ENCODE measurements at places on chromosomes 2 and 18. TPM values are rescaled to one million over a fixed set of nuclear protein-coding genes. Genes with fewer than 3 reads are reported as not detected.

SCYGR4 gene
- not detected for total RNA-seq

PIGN gene
- 48.8 TPM for total RNA-seq

ID2 gene
- total RNA-seq, result 104 TPM

UPP2 gene
- not detected for total RNA-seq

VWA3B gene
- 0.64 TPM for total RNA-seq

EPB41L3 gene
- 37.7 TPM for total RNA-seq

TNS1 gene
- total RNA-seq, result 3.3 TPM

DNA sequence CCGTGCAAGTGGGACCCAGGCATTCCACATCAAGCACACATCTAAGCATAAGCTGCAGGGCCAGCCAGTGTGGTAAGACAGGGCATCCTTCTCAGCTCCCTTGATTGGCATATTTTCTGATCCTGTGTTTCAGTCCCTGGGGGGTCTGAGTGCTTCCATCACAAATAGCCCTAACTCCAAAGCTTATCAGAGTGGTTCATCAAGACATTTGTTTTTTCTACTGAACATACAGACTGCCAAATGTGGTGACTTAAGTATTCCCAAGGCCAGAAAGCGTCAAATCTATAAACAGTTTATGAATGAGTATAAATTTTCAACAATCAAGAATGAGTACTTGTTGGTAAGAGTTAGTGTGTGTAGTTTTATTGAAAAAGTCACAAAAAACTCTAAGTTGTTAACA, 18.8 kb downstream of the SPRED2 start:
- no peak overlapping the region for H3K27ac ChIP-seq
- peaks cover 29% of the 10 kb centered on the region for H3K4me1 ChIP-seq
- H3K36me3 ChIP-seq, result peaks cover 4% of the 10 kb centered on the region
- no peaks in the 10 kb centered on the region for H3K27me3 ChIP-seq
- no peak for DNase-seq
- H3K4me3 ChIP-seq, result no peak overlapping the region

GRCh38 chr2:169038338-169038757, 7.2 kb upstream of the ABCB11 start:
- no peaks in the 10 kb centered on the region for H3K27me3 ChIP-seq
- H3K4me3 ChIP-seq, result no peak overlapping the region
- H3K4me1 ChIP-seq, result no peaks in the 10 kb centered on the region
- no peaks in the 10 kb centered on the region for H3K36me3 ChIP-seq
- no peak overlapping the region for H3K27ac ChIP-seq

DNA sequence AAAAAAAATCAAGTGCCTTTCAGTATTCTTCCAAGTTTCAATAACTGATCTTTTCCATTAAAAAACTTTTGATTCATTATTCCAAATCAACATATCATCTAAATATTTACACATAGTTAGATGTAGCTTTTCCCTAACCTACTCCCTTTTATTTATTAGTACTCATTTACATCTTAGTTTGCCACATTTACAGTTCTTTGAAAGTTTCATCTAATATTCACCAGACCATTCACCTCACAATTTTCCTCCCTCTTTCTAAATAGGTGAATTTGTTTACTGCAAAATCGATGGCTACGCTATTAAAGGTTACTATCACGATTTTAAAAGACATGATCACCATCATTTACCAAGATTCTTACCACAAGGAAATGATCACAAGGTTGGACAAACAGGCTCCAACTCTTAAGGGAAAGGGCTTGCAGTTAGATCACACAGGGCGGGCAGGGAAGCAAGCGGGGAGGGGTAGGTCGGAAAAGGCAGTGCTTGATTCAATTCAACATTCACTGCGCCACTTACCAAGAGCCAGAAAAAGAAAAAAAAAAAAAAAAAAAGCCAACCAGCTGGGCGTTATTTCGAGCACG, 654 bp upstream of the MARCHF7 start:
- H3K4me3 ChIP-seq, result peak overlapping the region; percentile 100
- peak overlapping the region; percentile 99 for H3K27ac ChIP-seq
- H3K27me3 ChIP-seq, result no peaks in the 10 kb centered on the region
- H3K4me1 ChIP-seq, result peaks cover 8% of the 10 kb centered on the region
- DNase-seq, result no peak

DNA sequence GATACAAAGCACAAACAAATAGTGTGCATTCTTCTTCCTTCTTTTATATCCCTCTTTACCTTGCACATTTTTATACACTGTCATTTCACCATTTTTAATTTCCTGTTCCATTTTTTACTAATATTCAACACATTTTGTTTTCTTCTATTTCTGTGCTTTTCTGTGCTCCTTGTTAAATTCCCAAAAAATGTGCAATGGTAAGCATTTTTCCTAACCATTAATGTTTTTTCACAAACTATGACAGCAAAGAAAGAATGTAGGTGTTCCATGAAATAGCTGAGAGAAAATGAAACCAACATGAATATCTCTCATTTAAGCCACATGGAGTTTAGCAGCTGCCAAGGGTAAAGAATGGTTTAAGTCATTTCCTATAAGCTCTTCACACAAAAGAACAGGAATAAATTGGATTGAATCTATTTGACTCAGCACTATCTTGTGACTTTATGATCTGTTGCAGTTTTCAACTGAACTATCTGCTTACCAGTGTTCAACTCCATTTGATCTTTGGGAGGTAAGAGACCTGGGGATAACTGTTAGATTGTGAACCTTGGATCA, 145.7 kb upstream of the CDH19 start:
- no peaks in the 10 kb centered on the region for H3K27me3 ChIP-seq
- no peaks in the 10 kb centered on the region for H3K36me3 ChIP-seq
- no peak for DNase-seq
- H3K27ac ChIP-seq, result no peak overlapping the region

- H3K27me3 ChIP-seq, result no peaks in the 10 kb centered on the region
- H3K4me3 ChIP-seq, result no peak overlapping the region
- no peaks in the 10 kb centered on the region for H3K36me3 ChIP-seq
- no peaks in the 10 kb centered on the region for H3K4me1 ChIP-seq
These were observed 715.7 kb upstream of the NXPH2 start for GRCh38 chr2:139495851-139496250.

DNA sequence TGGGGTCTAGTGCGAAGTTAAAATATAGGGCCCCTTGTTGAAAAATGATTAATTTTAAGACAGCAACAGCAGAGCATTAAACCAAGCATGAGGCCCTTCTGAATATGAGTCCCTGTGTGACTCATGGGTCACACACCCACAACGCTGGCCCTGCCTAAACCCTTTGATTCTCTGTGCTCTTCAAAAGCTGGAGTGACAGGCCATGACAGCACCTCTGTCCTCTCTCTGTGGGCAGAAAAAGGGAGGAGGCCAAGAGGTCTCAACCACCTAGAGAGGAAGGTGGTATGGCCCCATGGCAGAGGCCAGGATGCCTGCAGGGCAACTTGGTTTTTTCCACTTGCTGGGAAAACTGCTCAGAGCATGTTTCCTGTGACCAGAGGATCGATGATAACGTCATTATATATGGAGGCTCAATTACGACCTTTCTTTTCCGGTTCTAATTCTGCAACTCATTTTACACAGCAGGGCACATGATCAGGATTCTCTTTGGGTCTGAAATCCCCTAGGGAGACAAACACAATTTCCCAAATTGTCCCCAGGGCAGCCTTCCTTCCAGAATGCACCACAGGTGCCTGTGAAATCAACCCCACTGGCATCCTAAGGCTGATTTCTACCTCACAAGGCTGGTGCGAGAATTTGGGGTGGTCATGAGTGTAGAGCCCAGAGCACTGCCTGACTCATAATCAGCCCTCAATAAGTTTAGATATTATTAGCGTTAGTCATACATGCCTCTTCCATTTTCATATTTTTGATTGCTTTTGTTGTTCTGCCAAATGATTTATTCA, 102.0 kb upstream of the PPP1CB start:
- DNase-seq, result no peak
- H3K27ac ChIP-seq, result no peak overlapping the region
- H3K27me3 ChIP-seq, result no peaks in the 10 kb centered on the region
- no peak overlapping the region for H3K4me3 ChIP-seq
- H3K36me3 ChIP-seq, result no peaks in the 10 kb centered on the region
- no peaks in the 10 kb centered on the region for H3K4me1 ChIP-seq

- no peaks in the 10 kb centered on the region for H3K36me3 ChIP-seq
- peak overlapping the region; percentile 45 for H3K27ac ChIP-seq
- no peaks in the 10 kb centered on the region for H3K4me1 ChIP-seq
- no peaks in the 10 kb centered on the region for H3K27me3 ChIP-seq
These were observed 108.3 kb upstream of the PPP1CB start for GRCh38 chr2:28643327-28643726.

DNA sequence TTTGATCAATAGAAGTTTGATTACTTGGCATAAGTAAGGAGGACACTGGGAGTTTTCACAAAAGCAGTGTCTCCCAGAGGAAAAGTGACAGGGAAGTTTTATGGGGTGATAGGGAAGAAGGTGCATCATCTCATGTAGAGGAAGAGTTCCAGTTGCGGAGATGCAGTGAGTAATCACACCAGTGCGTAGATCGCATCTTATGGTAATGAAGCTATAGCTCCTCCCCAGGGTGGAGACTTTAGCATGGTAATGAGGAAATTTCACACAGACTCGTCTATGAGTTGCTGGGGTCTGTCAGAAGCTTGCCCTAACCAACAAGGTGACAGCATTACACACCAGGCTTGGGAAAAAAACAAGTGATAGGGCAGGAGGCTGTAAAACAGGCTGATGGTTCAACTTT, 49.0 kb downstream of the KYNU start:
- no peak for DNase-seq
- no peaks in the 10 kb centered on the region for H3K36me3 ChIP-seq
- H3K4me3 ChIP-seq, result no peak overlapping the region
- no peaks in the 10 kb centered on the region for H3K4me1 ChIP-seq
- no peak overlapping the region for H3K27ac ChIP-seq

- H3K27me3 ChIP-seq, result no peaks in the 10 kb centered on the region
- no peak overlapping the region for H3K27ac ChIP-seq
- no peak for DNase-seq
- no peak overlapping the region for H3K4me3 ChIP-seq
- no peaks in the 10 kb centered on the region for H3K36me3 ChIP-seq
These were observed 132.3 kb upstream of the TNP1 start for GRCh38 chr2:216992056-216992675.

- no peaks in the 10 kb centered on the region for H3K27me3 ChIP-seq
- peaks cover 5% of the 10 kb centered on the region for H3K4me1 ChIP-seq
- no peak overlapping the region for H3K27ac ChIP-seq
- H3K4me3 ChIP-seq, result no peak overlapping the region
- no peak for DNase-seq
- H3K36me3 ChIP-seq, result no peaks in the 10 kb centered on the region
These were observed 77.6 kb downstream of the ASB1 start for GRCh38 chr2:238504181-238504931.

GRCh38 chr2:67760995-67761394, 301.8 kb downstream of the C1D start:
- no peak overlapping the region for H3K4me3 ChIP-seq
- DNase-seq, result no peak
- H3K4me1 ChIP-seq, result no peaks in the 10 kb centered on the region
- H3K36me3 ChIP-seq, result no peaks in the 10 kb centered on the region

DNA sequence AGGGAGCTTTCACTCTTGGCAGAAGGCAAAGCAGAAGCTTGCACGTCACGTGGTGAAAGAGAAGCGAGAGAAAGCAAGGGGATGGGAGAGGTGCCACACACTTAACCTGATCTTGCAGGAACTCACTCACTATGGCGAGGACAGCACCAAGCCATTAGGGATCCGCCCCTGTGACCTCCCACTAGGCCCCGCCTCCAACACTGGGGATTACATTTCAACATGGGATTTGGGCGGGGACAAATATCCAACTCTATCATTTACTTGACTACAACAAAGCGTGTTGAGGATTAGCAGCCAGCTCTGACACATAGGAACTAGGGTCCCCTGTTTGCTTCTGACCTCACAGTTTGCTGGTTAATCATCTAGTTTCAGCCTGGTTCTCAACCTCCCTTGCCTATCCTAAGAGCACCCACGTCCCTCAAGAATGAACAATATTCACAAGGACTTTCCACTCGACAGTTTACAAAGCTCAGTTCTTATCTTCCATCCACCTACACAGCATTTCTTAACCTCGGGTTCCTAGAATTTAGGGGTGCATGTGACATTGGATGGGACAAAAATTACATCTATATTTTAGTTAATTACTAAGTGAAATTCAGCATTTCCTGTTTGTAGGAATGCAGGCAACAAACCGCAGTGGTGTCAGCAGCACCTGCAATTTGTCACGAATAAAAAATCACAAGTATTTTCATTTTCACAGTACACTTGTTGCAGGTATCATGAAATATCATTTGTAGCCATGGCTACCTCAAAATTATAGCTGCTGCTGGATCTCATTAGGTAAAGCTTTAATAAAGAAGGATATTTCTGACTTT, 36.0 kb downstream of the LBH start:
- no peaks in the 10 kb centered on the region for H3K4me1 ChIP-seq
- H3K27me3 ChIP-seq, result no peaks in the 10 kb centered on the region
- H3K4me3 ChIP-seq, result no peak overlapping the region
- no peak overlapping the region for H3K27ac ChIP-seq

- peak; percentile 61 for DNase-seq
- no peaks in the 10 kb centered on the region for H3K4me1 ChIP-seq
- H3K27me3 ChIP-seq, result no peaks in the 10 kb centered on the region
These were observed 6.8 kb upstream of the SNED1 start for GRCh38 chr2:240991378-240992263.

DNA sequence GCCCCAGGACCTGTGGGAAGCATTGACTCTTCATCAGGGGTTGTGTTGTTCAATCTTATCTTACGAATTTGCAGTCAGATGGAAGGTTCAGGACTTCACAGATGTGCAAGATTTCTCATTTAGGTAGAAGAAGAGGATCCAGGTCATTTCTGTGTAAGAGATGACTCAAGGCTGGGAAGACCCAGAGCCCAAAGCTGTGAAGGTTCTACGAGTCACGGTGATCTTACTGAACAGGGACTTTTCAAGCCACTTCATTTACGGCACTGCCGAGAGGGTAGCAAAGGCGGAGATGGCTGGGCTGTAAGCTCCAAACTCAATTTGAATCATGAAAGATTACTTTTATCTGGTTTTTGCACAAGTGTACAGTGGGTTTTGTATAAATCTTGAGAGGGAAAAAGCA, 228.0 kb upstream of the MEX3C start:
- peaks cover 22% of the 10 kb centered on the region for H3K4me1 ChIP-seq
- DNase-seq, result no peak
- H3K36me3 ChIP-seq, result no peaks in the 10 kb centered on the region
- no peak overlapping the region for H3K27ac ChIP-seq
- no peaks in the 10 kb centered on the region for H3K27me3 ChIP-seq
- no peak overlapping the region for H3K4me3 ChIP-seq

Measured in endodermal cell (in vitro differentiated cells).